ENCODE measurements at places on chromosomes 3 and 15.

DNA sequence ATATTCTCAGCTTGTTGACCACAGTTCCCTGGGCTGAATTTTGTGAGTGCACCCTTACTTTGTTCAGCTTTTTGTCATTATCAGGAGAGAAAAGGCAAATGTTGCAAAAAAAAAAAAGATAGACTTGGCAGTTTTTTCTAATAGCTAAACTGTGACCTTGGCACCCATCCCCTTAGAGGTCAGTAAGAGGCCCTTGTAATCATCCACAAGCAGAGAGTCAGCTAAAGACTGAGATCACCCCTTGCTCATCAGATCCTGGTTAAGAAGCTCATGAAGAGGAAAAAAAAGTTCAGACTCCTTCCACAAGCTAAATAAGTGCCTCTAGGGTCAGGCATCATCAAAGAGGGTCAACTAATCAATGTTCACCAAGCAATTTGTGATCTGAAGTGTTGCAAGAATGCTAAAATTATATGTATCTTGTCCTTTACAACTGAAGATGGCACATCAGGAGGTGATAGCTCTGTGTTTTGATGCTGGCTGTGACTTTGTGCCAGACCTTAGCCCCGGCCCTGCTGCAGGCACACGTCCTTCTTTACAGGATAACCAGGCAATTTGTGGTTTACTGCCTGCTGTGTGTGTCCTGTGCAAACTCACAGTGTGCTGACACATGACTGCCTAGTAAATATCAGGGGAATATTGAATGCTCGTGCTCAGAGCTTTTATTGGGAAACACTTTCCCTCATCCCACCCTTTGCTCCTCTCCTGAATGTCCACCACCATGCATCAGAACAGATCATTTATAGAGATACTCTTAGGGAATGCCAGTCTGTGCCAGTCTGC is 262.9 kb downstream of the IL5RA start:
- DNase-seq, result no peak

GRCh38 chr3:84318273-84318809 is 640.4 kb upstream of the CADM2 start:
- no peak for DNase-seq

GRCh38 chr3:197547306-197548011 is 8.3 kb downstream of the BDH1 start:
- DNase-seq, result no peak

- peak; percentile 51 for DNase-seq
These were observed 25.2 kb downstream of the GOLGA6D start for GRCh38 chr15:75307778-75308390.

DNA sequence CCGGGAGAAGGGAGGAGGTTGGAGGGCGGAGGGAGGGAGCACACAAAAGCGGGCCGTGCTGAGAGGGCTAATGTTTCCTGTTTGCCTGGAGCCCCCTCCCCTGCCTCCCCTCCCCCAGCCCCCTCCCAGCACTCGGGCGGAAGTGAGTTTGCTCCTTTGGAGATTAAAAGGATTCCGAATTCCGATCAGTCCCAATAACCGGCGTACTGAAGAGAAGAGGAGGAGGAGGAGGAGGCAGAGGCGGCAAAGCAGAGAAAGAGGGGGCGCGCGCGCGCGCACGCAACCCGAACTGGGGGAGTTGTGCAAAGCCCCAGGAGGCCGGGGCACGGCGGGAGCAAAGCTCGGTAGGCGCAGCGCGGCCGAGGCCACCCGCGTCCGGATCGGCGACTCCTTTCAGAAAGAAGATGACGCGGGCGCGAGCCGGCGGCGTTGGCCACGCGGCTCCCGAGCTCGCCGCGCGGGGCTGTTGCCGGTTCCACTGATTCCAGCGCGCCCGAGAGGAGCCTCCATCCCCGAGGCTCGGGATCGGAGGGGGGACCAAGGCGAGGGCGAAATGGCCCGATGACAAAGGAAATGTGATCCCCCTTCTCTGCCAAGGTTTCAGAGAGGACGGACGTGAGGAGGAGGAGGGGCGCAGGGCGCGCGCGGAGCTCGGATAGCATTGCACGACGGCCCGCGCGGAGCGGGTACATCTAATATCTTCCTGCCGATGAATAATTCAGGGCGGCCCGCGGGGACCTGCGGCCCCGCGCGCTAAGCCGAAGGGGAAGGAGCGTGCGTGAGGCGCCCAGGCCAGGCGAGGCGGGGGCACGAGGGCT is 1.1 kb upstream of the TRIM71 start:
- DNase-seq, result no peak

DNA sequence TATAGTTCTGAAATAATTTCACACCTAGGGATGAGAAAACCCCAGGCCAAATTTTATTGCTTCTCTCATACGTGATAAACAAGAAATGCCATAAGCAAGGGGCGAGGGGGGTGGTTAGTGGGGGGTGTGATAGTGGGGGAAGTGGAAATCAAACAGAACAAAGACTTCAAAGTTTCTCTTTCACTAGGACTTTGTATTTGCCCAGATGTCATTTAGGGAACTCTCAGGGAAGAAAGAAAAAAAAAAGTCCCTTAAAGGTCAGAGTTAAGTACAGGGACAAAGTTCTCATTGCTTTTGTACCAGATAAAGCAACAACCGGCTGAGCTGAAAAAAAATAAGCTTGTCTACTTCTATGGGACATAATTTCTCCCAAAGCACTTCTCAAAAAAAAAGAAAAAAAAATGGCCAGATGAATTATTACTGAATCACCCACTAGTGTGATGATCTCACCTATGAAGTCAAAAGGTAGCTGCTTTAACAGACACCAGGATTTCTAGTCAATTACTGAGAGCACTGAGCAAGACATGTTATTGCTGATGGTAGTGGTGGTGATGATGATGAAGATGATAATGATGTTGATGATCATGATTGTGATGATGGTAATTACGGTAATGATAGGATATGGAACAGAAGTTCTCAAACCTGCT is 56.2 kb downstream of the FHIT start:
- DNase-seq, result no peak

DNA sequence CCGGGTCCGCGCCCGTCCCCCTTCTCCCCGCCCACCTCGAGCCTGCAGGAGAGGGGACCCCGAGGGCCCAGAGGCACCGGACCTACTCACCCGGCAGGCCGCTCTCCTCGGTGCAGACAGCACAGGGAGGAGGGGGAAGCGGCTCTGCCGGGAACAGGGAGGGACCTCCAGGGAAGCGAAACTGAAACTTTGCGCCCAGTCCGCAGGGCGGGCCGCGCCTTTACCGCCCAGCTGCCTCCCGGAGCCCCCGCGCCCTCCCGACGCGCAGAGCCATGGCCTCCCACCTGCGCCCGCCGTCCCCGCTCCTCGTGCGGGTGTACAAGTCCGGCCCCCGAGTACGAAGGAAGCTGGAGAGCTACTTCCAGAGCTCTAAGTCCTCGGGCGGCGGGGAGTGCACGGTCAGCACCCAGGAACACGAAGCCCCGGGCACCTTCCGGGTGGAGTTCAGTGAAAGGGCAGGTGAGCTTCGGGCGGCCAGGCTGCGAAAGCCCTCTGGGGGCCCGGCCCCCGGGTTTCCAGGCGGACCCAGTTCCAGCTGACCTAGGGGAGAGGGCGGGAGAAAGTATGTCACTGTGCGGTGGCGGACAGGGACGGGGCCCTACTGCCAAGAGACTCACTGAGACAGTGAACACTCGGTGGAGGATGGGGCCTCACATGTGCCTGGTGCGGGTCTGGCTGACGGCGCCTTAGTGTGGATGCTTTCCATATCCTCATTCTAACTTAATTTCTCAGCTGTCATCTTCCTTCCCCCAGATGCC is at the start of the genes DTX3L and PARP9:
Gene DTX3L, plus strand, starts transcription at position 184 of the 758 bp plus-strand sequence. Its CDS starts 89 bp downstream, at position 273.
Gene PARP9, minus strand, starts transcription at position 146 of the 758 bp plus-strand sequence. CDS start 4,680 bp downstream, outside the sequence.
- no peak for DNase-seq

DNA sequence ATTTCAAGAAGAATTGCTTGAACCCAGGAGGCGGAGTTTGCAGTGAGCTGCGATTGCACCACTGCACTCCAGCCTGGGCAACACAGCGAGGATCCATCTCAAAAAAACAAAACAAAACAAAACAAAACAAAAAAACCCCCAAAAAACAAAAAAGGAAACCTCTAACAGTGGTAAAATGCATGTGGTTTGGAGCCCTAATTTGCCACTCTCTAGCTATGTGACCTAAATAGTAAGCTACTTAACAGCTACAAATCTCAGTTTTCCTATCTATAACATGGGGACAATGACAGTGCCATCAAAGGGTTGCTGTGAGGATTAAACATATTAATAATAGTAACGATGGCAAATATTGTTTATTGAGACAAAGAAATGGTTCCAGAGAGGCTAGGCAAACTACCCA is 119.4 kb upstream of the LMOD3 start:
- DNase-seq, result no peak

GRCh38 chr3:184361932-184362667 is 590 bp downstream of the POLR2H start:
- peak; percentile 64 for DNase-seq

DNA sequence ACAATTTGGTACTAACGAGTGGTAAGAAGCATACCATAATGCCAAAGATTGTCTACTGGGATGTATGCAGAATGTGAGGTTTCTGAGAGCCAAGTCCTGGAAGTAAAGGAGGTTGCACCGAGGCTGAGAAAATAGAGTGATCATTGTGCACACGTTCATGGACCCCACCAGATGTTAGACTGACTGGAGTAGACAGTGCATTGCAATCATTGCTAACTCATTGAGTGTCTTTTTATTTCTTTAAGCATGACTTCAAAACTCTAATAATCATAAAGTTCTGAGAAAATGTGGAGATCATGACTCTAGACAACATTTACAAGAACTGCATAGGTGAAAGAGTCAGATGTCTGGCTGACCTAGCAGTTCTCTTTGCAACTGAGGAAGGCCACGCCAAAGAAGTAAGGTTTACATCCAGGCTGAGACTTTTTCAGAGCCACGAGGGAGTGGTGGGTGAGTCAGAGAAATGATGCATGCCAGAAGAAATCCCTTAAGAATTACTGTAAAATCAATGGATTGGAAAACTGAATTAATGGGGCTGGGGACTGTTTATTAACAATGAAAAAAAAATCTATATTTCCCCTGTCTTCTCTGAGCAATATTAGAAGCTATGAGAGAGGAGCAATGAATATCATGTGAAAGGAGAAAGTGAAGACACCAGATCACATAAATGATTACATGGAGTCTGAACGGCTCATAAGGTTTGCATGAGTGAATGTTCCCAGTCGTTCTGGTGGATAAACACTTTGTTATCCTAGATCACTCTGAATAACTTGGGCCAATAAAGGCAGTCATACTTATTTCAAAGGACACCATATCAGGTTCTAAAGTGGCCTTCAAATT is 76.0 kb upstream of the SLC25A26 start:
- DNase-seq, result no peak

- DNase-seq, result no peak
These were observed 136.1 kb upstream of the RBMS3 start for GRCh38 chr3:29144807-29145206.

GRCh38 chr15:60563539-60564404 is 84.8 kb upstream of the ICE2 start:
- DNase-seq, result no peak

- DNase-seq, result no peak
These were observed 140.6 kb downstream of the RBPMS2 start for GRCh38 chr15:64634576-64635498.

- no peak for DNase-seq
These were observed 902.9 kb downstream of the EPHA3 start for GRCh38 chr3:90010341-90010740.

GRCh38 chr3:41462103-41462691 is 262.9 kb downstream of the CTNNB1 start:
- DNase-seq, result no peak

DNA sequence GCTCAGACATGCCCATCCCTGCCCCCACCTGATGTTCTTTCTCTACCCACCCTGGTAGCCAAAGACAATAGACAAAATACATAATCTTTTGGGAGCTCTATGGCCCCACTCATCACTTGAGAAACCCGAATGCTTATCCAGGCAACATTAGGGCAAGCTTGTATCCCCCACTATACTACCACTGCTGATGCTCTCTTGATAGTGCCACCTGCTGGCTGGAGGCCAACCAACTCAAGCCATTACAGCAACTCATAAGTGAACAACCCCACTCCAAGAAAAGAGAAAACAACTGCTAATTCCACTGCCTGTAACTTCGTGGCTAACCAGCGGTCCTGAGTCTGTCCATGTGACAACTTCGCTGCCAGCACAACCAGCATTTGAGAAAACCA is 342.5 kb upstream of the TGFBR2 start:
- DNase-seq, result no peak

DNA sequence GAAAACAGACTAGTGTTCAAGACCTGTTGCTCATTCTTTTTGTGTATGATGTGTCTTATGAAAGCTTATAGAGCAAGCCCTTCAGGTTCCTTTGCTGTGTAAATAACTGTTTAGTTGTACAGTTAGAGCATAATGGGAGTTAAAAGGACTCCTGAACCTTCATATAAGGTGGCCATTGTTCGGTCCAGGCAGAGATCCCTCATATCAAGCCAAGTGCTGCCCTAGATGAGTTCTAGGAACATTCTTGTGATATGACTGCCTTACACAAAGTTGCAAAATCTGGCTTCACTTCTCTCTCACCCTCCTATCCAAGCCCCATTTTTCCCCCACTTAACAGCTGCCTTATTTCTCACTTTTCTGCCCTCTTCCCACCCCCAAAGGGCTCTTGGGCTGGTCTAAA is 26.9 kb downstream of the GYG1 start:
- no peak for DNase-seq

- DNase-seq, result no peak
These were observed 156.5 kb upstream of the SLC2A2 start for GRCh38 chr3:171183042-171183441.

DNA sequence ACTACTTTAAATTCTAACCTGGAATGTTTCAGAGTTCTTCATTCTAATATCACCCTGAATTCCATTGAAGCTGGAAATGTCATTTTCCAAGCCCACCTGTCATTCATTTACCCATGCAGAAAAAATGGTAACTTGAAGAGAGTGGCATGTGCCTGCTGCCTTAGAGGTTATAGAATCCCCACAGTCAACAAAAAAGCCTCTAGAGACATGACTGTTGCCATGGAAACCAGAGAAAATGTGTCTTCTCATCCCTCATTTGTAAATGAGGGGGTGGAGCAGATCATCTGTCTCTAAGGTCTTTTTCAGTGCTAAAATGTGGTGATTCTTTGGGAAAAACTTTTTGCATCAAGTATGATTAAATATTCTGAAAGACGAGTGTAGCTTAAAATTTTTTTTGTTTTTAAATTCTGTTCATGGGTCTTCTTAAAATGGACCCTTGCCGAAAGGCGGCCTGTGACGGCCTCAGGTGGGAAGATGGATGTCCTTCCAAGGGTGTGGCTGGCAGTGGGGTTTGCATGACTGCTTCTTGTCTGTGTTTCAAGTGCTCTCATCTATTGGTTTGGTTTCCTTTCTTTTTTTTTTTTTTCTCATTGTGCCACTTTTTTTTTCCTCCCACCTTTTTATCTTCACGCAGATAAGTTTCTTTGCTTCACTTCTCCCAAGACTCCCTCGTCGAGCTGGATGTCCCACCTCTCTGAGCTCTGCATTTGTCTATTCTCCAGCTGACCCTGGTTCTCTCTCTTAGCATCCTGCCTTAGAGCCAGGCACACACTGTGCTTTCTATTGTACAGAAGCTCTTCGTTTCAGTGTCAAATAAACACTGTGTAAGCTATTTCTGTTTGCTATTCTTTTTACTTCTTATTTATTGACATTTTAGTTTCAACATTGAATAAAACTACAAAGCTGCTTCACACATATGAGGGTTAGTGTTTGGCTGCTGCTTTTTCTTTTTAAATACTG is 23.0 kb downstream of the TPM1 start:
- DNase-seq, result peak; percentile 52

GRCh38 chr15:72338617-72339321 is 18.8 kb upstream of the CELF6 start:
- no peak for DNase-seq

Data from NCI-H1694 (cell line).